Coronary artery (tissue), 2 donors: ENCODE measurements at places on chromosomes 1 and 21.

DNA sequence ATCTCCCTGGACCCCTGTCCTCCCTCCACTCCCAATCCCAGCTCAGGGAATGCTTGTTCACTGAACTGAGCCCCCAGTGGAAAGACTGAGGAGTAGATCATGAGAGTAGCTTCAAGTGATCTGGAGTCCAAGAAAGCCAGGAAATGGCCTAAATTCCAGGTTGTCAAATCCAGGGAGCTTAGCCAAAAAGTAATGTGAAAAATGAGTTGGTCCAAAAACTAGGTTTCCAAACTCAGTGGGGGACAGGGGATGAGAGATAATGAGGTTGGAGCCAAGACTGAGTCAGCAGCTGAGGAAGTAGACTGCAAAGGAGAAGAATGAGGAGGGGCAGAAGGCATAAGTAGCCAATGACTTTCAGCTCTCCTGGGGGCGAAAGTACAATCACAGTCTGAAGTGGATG is 284.1 kb upstream of the BEND5 start:
- no peak for DNase-seq

- DNase-seq = peak; percentile 64
Observed at GRCh38 chr1:54980528-54981241, at the start of gene TMEM61. Gene TMEM61, plus strand, starts transcription at chr1:54980628. Its CDS starts 438 bp downstream, at chr1:54981066.

DNA sequence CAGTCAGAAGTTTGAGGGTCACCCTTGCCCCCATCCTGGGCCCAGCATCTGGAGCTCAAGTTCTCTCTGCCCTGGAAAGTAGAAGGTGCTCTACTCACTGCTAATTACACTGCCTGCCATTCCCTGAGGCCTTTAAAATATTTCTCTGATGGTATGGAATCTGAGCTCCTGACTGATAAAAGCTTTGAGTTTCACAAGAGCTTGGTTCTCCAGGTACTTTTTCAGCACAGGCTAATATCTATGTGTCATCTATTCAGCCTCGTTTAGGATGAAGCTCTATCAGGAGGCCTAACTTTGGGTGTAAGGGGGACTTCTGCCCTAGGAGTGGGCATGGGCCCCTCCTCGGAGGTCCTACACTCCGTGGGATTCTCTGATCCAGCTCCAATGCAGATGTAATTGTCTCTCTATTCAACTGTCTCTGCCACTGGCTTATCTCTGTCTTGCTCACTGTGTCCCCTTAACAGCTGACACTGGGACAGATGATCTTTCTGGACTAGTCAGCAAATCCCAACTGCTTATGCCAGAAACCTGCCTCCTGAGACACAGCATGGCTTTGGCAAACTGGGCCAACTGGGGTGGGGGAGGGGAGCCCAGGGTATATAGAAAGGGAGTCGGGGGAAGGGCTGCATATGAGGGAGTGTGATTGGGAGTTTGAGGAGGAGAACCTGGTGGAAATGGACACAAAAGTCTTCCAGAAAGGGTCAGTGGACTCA is 104.2 kb upstream of the GADD45A start:
- DNase-seq = peak; percentile 58

GRCh38 chr21:44079446-44079845 is 27.8 kb upstream of the PWP2 start:
- no peak for DNase-seq

- no peak for DNase-seq
Observed at GRCh38 chr1:98677288-98677687, 15.8 kb downstream of the SNX7 start.

DNA sequence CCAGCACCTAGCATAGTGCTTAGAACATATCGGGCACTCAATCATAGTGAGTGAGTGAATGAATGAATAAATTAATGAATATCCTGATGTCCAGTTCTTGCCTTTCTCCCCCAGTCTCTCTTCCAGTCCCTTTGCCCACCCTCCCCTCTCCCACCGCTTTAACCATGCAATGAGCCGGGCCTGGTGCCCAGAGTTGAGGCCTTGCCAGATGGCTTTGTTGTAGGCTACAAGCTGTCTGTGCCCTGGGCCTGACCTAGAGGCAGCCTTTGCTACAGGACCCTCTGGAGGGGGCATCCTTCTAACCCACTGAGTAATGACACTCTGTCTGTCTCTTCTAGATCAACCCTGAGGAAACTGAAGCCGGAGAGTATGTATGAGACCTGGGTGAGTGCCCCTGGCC is 6.9 kb downstream of the CASQ1 start:
- no peak for DNase-seq

DNA sequence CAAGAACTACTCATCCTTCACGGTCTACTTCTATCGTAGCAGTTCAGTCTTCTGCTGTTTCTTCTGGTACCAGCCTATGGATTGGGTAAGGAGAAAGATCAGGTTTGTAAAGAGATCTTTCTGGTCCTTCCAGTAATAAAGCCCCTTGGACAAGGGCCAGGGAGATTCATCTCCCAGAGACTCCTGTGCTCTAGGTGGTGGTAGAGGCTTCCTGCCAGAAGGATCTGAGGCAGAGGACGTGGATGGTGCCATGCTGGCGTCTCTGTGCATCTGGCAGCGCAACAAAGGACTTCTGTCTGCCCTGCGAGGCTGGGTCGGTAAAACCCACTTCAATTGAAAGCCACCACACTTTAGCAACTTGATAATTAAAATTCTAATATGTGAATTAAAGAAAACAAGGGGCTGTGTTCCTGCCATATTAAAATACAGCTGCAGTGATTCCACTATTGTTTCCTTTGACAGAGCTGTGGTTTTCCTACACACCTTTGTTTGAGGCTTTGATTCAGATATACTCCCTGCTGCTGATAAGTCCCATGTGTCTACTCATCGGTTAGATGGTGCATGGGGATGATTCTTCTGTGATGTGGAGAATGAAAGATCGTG is 73.6 kb downstream of the ROR1 start:
- DNase-seq = no peak

- DNase-seq = no peak
Observed at GRCh38 chr1:45067806-45068205, 55.8 kb downstream of the UROD start.

DNA sequence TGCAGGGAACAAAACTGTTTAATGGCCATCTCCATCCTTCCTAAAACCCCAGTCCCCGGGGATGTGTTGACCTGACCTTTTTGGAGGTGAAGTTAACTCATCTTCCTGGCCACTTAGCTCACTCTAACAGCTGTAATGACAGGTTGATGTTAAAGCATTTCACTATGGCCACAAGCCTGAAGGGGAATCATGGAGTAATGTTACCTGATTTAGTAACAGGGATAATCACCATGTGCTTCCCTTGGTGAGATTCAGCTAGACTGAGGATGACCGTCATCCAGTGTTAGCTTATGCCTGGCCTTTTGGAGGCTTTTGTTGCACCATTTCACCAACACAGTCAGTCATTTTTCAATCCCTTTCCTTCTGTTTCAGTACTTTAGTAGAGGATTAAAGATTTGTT is 64.3 kb upstream of the RAVER2 start:
- DNase-seq = no peak

GRCh38 chr21:38796424-38796823 is 9.3 kb upstream of the ETS2 start:
- no peak for DNase-seq

GRCh38 chr1:211336775-211337174 is 10.1 kb downstream of the TRAF5 start:
- DNase-seq = no peak

DNA sequence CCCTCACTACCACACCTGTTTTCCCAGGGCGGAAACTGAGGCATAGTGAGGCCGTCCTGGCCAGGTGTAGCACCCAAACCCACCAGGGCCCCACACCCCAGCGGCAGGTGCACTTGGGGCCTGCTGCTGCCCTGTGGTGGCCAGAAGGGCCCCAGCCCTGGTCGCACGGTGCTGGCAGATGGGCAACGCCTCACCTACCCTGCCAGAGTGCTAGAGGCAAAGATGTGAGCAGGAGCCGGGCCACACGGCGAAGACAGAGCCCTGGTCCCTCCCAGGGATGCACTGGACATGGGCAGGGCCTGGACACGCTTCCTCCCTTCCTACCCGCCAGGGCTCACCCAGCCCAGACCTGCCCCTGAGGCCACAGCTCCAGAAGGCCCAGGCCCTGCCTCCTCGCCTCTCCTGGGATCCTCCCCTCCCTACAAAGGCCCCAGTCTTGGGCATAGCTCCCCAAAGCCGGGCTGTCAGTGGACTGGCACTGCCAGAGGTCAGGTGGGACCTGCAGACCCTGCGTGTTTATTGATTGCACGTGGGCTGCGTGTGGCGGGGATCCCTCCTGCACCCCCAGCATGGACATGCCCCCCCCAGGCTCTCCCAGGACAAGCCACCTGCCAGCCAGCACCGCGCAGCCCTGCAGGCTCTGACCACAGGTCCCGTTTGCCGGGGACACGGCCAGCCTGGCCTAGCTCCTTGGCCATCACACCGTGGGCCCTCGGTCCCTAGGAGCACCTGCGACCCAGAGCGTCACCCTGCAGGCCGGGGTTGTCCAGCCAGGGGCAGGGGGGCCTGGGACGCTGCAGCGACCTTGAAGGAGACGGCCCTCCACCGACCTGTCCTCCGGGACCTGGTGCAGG is 44.1 kb downstream of the MEGF6 start:
- no peak for DNase-seq

DNA sequence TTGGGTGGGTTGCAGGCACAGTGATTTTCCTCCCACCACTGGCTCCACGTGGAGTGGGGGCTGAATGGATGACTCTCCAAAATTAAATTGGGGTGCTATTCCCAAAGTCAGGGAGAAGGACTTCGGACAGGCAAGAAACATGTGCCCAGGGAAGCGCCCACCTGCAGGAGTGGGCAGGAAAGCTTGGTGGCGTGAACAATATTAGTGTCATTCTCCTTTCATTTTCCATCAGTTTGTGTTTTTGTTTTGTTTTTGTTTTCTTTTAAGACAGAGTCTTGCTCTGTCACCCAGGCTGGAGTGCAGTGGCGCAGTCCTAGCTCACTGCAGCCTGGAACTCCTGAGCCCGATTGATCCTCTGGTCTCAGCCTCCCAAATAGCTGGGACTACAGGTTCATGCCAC is 30.1 kb downstream of the TOMM20 start:
- DNase-seq = no peak

GRCh38 chr1:23469372-23469982 is 14.5 kb downstream of the ASAP3 start:
- no peak for DNase-seq

GRCh38 chr1:41540886-41541591 is 56.6 kb upstream of the EDN2 start:
- DNase-seq = no peak

DNA sequence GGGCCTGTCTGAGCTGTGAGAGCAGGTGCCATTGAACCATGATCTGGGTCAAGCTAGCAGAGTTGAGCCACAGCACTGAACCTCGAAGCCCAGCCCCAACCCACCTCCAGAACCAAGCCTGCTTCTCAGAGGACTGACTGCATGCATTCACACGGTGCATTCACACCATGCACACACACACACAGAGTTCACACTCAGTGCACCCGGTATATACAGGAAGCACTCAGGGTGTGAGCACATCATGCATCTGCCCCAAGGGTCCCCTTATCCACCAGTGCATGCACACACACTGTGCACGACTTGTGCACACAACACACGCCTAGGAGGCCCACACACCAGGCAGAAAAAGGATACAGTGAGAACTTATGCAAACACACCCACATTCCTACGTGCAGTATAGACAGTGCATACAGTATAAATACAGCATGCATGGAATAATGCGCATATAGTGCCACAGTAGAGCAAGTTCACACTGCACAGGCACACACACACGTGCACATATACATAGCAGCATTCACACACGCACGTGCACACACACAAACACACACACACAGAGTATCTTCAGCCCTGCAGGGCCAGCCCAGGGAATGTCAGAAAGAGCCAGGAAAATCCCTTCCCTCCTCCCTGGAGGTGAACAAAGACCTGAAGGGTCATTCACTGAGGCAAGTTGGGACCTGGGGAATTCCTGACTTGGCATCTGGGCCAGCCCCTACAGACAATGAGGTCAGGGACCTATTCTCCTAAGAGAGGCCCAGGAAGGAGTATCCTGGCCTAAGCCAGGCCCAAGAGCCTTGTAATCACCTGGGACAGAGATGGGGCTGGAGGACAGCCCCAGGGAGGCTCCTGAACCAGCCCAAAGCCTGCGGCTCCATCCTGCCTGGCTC is 42.1 kb downstream of the CAMK2N1 start:
- DNase-seq = no peak

- no peak for DNase-seq
Observed at GRCh38 chr21:26717146-26717739, 128.0 kb downstream of the ADAMTS1 start.

GRCh38 chr1:168373869-168374268 is 93.2 kb downstream of the TBX19 start:
- DNase-seq = no peak

DNA sequence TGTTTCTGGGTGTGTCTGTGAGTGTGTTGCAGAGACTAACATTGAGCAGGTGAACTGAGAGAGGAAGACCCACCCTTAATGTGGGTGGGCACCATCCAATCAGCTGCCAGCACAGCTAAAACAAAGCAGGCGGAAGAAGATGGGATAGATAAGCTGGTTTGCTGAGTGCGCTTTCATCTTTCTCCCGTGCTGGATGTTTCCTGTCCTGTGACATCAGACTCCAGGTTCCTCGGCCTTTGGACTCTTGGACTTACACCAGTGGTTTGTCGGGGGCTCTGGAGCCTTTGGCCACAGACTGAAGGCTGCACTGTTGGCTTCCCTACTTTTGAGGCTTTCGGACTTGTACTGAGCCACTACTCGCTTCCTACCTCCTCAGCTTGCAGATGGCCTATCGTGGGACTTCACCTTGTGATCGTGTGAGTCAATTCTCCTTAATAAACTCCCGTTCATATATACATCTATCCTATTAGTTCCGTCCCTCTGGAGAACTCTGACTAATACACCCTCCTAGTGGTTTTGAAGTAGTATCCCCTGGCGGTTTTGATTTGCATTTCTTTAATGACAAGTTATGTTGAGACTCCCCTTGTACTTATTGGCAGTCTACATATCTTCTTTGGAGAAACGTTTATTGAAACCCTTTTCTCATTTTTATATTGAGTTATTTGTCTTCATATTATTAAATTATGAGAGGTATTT is 546.6 kb upstream of the TMPRSS15 start:
- no peak for DNase-seq

GRCh38 chr21:28671549-28672195 is 321.0 kb downstream of the LTN1 start:
- no peak for DNase-seq

- peak; percentile 56 for DNase-seq
Observed at GRCh38 chr1:47501069-47501468, 63.2 kb downstream of the FOXD2 start.

GRCh38 chr1:226529891-226530290 is 18.7 kb upstream of the STUM start:
- no peak for DNase-seq

- no peak for DNase-seq
Observed at GRCh38 chr1:25486602-25487001, 55.9 kb downstream of the MACO1 start.

- DNase-seq = no peak
Observed at GRCh38 chr1:160361199-160361598, 5.7 kb upstream of the NHLH1 start.

GRCh38 chr1:67570486-67571143 is 114.4 kb upstream of the GADD45A start:
- DNase-seq = no peak

DNA sequence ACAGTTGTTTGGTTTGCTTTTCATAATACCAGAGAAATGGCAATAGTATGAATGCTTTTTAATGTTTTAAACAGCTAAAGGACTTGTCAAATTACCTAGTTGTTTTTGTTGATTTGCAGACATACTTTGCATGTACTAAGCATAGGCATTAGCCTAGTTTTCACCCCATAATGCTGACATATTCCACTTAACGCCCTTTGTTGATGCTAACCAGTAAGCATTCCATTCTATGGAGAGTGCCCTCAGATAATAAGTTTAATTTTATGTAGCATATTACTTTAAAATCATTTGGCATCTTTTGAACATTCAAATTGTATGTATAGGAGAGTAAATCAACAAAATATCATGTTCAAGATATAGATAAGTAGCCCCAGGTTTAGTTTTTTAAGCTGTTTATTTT is 32.5 kb downstream of the RGS21 start:
- DNase-seq = no peak
